Uterus (tissue), 4 donors: ENCODE measurements at places on chromosomes 7 and 10.

DNA sequence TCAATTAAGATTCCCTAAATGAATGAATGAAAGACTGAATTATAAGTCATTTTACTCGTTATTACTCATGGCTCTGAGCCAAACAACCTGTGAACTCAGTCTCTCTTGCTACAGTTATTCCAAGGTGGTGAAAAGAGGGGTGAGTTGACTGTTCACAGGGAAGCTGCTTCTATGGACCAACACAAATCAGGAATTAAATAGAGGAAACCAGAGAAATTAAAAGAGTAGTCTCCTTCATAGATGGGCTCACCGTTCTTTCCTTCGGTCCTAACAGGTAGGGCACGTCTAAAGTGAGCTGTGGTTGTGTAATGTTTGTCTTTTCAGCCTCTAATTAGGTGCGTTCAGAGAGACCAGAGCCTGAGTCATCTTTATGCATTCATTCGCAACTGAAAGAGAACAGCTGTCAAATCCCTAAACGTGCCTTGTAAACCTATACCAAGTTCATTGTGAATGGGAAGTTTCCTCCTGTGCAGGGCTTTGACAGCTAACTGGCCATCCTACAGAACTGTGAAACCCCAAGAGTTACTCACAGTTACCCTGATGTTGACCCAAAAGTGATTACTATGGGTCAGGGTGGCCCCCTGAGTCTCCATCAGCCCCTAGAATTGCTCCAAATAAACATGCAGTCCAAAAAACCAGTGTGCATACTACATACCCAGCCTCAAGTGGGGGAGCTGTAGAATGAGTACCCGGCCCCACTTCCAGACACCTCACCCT lies 18.2 kb upstream of the C10orf53 start:
- no peak overlapping the region for H3K27ac ChIP-seq
- no peak overlapping the region for H3K4me3 ChIP-seq
- H3K27me3 ChIP-seq, result no peaks in the 10 kb centered on the region
- H3K36me3 ChIP-seq, result no peaks in the 10 kb centered on the region
- DNase-seq, result no peak

DNA sequence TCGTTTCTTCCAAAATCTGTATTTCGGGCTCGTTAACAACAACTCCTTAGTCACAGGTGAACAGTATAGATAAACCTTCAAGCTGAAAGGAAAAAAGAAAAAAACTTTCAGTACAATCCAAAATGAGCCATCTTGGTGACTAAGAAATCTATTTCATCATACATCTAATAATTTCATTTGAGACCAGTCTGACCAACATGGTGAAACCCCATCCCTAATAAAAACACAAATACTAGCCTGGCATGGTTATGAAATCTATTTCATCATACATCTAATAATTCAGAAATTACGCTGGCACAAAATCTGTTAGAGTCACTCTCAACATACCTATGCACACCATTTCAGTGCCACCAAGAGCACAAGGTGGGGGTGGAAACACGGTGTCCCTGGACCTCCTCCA lies 8.8 kb downstream of the DCLRE1C start:
- no peak for DNase-seq
- no peak overlapping the region for H3K27ac ChIP-seq
- no peaks in the 10 kb centered on the region for H3K36me3 ChIP-seq
- H3K4me3 ChIP-seq, result no peak overlapping the region

- H3K4me1 ChIP-seq, result no peaks in the 10 kb centered on the region
- no peaks in the 10 kb centered on the region for H3K27me3 ChIP-seq
- no peaks in the 10 kb centered on the region for H3K36me3 ChIP-seq
- peak overlapping the region; percentile 66 for H3K27ac ChIP-seq
Observed at GRCh38 chr7:116340943-116341907, 130.9 kb downstream of the TES start.

DNA sequence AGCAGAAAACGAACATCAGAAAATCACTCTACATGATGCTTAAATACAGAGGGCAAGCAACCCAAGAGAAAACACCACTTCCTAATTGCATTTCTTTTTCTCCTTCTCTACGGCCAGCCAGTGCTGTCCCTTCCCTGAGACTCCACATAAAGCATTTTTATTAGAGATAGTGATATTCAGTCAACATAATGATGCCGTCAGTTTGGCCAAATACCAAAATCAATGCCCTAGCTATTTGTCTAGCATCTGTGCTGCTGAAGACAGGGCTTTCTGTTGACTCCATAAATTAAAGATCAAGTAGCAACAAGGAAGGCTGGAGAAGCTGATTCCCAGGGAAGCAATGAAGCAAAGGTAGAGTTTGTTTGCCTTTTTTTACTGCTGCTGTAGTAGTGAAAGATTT lies 1024.9 kb downstream of the REEP3 start:
- H3K27me3 ChIP-seq, result no peaks in the 10 kb centered on the region
- H3K27ac ChIP-seq, result no peak overlapping the region
- H3K4me3 ChIP-seq, result no peak overlapping the region
- H3K36me3 ChIP-seq, result no peaks in the 10 kb centered on the region
- H3K4me1 ChIP-seq, result no peaks in the 10 kb centered on the region
- no peak for DNase-seq

DNA sequence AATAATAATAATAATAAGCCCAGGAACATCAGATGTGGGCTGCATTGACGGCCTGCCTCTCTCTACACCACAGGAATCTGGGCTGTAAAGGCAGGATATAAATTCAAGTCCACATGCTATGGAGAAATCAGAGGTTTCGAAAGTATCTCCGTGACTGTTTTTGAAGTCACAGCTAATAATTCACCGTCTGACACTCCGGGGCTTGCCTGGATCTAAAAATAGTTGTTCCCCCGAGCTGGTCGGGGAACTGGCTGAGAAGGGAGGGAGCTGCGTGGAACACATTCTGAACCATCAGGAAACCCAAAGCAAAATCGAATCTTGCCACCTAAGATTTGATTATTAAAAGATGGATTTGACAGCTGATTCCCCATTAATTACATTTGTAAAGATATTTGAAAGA lies 35.4 kb downstream of the KLF6 start:
- no peak overlapping the region for H3K4me3 ChIP-seq
- peak; percentile 80 for DNase-seq
- H3K27ac ChIP-seq, result peak overlapping the region; percentile 87

DNA sequence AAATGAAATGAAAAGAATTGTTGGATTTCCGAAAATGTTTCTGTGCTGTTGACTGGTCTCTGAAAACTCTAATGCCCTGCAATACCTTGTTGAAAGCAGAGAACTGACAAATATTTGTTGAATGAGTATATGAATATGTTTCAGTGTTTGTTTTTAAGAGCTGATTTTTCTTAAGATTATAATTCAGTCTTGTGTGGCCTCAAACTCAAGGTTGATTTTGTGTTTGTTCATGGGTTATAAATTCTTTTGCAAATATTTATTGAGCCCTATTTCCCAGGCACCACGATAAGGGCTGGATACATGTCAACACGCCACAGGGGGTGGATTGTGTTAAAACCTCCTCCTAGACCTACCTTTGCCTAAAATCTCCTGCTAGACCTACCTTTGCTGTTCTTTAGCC lies 203.9 kb upstream of the PLPP4 start:
- H3K27me3 ChIP-seq, result no peaks in the 10 kb centered on the region
- H3K27ac ChIP-seq, result no peak overlapping the region
- H3K36me3 ChIP-seq, result no peaks in the 10 kb centered on the region
- DNase-seq, result no peak
- no peaks in the 10 kb centered on the region for H3K4me1 ChIP-seq
- no peak overlapping the region for H3K4me3 ChIP-seq

DNA sequence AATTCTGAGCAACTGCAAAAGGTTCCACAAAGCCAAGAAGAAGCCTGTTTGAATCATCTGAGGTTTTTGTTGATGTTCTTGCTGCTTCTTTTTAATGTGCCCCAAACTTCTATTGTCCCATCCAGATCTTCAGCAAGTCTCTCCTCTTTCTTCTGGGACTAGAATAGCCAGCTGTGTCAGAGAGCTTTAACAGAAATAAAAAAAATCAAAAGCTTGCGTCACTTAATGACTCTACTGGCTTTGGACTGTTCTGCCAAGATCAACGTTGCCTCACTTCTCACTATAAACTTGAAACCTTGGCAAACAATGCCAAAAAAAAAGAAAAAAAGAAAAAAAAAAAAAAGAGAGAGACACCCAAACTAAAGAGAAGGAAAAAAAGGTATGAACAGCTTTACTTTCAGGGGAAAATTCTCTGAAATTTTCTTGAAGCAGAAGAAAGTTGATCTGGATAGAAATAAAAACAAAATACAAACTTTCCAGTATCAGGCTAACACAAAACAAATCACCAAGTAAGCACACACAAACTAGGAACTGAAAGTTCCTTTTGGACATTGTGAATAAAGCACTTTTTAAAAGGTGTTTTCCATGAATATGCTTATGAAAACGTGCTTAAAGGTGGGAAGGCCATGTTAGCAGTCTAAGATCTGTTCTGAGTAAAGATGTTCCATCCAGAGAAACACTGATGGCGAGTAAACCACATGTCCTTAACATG lies 14.8 kb downstream of the USP54 start:
- no peaks in the 10 kb centered on the region for H3K27me3 ChIP-seq
- H3K4me3 ChIP-seq, result no peak overlapping the region
- DNase-seq, result peak; percentile 80

- H3K27ac ChIP-seq, result peak overlapping the region; percentile 46
- DNase-seq, result peak; percentile 71
- H3K27me3 ChIP-seq, result no peaks in the 10 kb centered on the region
Observed at GRCh38 chr7:47266131-47266706, 315.7 kb downstream of the TNS3 start.

DNA sequence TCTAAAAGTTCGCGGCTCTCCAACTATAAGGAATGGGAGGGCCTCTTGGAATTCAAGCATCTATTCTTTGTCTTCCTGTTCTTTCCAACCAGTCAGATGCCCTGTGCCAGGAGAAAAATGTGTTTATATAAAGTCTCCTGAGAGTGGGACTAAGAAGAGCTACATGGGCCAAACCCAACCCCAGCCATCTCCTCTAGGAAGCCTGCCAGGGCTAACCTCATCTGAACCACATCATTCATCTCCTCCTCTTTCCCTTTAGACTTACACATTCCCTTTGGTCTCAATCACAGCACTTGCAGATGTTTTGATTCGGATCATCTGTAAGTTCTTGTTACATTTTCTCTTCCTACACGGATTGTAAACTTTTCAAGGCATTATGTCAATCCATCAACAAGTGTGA lies 62.6 kb downstream of the DOCK4 start:
- no peaks in the 10 kb centered on the region for H3K4me1 ChIP-seq
- H3K4me3 ChIP-seq, result no peak overlapping the region
- DNase-seq, result no peak
- H3K27ac ChIP-seq, result no peak overlapping the region
- H3K36me3 ChIP-seq, result no peaks in the 10 kb centered on the region
- no peaks in the 10 kb centered on the region for H3K27me3 ChIP-seq

GRCh38 chr7:22872096-22872807 lies 49.6 kb upstream of the TOMM7 start:
- H3K4me3 ChIP-seq, result no peak overlapping the region
- no peaks in the 10 kb centered on the region for H3K36me3 ChIP-seq
- no peak for DNase-seq
- H3K4me1 ChIP-seq, result peaks cover 3% of the 10 kb centered on the region

DNA sequence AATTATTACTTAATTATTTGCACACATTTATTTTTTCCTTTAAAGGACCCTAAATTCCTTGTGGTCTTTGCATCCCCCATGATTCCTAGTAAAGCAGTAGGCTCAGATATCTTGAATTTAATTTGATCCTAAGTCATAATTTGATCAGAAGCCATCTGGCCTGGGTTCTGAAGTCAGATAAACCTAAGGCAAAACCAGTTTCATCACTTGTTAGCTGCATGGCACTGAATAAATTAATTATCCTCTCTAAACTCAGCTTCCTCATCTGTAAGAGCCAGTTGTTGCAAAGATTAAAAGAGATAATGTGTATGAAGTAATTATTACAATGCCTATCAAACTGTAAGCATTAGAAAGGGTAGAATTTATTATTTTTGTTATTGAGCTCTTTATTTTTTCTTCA lies 293.1 kb downstream of the GRM8 start:
- H3K27ac ChIP-seq, result no peak overlapping the region
- H3K4me1 ChIP-seq, result no peaks in the 10 kb centered on the region
- H3K36me3 ChIP-seq, result no peaks in the 10 kb centered on the region
- H3K4me3 ChIP-seq, result no peak overlapping the region
- H3K27me3 ChIP-seq, result no peaks in the 10 kb centered on the region

DNA sequence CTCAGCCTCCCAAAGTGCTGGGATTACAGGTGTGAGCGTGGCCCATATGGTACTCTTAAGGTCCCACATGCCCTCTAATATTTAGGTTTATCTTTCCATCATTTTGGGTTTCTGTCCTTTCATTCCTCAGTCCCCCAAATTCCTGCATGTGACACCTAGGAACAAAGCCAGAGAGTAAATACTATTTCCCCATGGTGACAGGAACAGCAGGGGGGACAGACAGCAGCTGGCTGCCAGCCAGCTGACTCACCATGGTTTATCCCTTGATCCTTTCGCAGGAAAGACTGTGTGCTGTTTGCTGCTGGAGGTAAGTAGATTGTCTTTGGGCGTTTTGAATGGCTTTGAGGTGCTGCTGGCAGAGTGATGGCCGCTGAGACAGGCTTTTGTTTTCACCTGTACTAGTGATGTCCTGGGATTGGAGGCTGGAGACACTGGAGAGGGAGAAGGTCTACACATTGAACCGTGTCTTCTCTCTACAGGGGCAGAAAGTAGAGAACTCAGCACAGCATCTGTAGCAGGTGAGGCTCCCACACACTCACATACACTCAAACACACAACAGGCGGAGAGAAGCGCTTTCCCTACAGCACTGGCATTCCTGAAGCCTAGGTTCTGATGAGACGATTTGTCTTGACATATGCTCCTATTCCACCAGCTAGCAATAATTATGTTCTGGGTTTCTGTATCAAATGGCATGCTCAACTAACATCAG lies 83.7 kb upstream of the EFCAB10 start:
- H3K36me3 ChIP-seq, result no peaks in the 10 kb centered on the region
- no peaks in the 10 kb centered on the region for H3K4me1 ChIP-seq
- no peak overlapping the region for H3K4me3 ChIP-seq
- no peak for DNase-seq
- H3K27ac ChIP-seq, result no peak overlapping the region

GRCh38 chr7:20783700-20784387 lies 2.8 kb downstream of the SP8 start:
- no peak overlapping the region for H3K27ac ChIP-seq
- no peaks in the 10 kb centered on the region for H3K4me1 ChIP-seq
- H3K4me3 ChIP-seq, result no peak overlapping the region
- DNase-seq, result no peak
- no peaks in the 10 kb centered on the region for H3K36me3 ChIP-seq
- peaks cover 74% of the 10 kb centered on the region for H3K27me3 ChIP-seq
